CD4-positive, alpha-beta T cell treated with Interleukin-2 at 100 ng/mL for 4 hours (primary cell): ENCODE measurements at places on chromosomes 1 and 21.
A peak's percentile ranks its signal among the peaks of the same experiment; 100 is the strongest.

DNA sequence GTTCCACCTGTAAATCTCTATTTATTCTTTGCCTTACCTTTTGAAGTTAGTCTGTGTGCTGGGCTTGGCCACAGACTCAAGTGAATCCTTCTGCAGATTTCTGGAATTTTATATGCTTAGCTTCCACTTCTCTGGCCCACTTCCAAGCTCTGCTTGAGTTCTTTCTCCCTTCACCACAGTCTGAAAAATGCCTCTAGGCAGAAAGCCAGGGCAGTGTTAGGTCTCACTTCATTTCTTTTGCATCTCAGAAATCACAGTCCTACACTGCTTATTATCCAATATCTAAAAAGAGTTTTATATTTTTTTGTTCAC is 48.9 kb downstream of the INKA2 start:
- DNase-seq, result no peak

- no peak for DNase-seq
Observed at GRCh38 chr21:18443085-18443484, 39.5 kb upstream of the TMPRSS15 start.

DNA sequence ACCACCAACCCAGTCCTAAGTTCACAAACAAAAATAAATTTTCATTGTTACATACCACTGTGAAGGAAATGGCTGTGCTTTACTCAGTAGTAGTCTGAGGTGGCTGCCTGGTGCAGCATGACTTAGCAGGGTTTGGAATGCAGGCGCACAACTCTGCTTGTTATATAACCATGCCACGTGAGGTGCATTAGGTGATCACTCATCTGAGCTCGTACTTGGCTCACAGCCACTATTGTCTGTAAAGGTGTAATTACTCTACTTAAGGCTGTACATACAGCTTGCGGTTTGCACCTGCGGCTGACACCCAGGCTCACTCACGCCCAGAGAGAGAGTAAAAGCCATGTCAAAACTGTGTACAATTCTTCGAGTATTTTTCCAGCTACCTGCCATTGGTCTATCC is 599.4 kb downstream of the LTN1 start:
- no peak for DNase-seq

DNA sequence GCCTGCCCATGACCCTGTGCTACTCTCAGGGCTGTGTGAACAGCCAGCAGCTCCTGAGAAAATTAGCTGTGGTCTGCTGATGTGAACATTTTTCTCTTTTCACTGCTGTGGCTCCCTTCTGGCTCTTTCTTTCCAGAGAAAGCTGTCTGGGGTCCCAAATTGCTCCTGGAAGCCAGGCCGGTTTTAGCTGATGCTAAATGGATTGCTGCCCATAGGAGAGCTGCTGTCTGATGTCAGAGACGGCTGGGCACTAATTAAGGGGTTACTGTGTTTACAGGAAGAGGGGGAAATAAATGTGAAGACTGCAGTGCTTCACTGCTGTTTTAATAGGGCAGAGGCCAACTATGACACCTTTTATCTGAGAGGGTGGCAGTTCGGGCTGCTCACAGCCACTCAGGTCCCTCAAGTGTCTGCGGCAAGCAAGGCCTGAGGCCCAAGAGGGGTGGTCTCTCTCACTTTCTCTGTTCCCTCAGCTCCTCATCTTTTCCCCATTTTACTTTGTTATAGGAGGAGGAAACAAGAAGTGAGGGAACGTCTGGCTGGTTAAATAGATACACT is 106.0 kb upstream of the GNG12 start:
- no peak for DNase-seq

DNA sequence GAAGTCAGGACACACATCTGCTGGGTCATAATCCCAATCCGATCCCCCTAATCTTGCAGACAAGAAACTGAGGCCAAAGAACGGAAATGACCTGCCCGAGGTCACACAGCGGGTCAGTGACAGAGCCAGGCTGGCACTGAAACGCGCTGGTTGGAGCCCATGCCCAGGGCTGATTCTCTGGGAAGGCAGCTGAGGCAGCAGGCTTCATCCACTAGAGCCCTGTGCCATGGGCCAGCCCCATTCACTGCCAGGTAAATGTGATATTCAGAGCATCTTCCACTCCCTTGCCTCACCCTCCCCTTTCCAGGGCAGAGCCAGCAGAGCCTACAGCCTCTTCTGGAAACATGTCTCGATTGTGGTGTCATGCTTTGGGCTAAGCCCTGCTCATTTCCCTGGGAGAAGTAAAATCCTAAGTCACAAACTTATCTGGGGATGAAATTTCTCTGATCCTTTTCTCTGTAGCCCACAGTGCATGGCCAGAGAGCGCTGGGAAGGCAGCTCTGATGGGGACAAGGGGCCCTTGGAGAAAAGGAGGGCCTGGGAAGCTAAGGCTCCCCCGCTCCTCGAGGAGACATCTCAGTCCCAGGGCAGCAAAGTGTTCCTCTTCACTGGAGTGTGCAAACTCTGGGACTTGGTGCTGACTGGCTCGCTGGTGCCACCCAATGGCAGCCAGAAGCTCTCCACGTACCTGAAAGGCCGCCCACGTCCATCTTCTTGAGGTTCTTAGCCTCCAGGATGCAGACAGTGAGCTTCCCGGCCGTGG is 110.4 kb downstream of the SYT2 start:
- peak; percentile 4 for DNase-seq

DNA sequence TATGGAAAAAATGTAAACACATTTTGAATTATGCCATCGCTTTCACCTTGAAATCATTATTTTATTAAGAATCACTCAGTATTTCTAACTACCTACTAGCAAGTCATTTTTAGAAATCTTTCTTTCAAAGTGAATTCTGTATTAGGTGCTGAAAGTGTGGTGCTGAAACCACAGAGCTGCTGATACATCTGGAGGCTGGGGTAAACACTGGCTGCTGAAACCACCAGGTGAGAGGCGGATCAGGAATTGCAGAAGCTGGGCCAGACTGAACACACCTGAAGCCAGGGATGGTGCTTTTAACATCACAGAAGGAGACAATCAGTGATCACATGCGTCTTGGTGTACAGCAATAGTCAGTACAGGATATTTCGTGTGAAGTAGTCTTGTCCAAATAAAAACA is 42.2 kb upstream of the KCNE1 start:
- no peak for DNase-seq

DNA sequence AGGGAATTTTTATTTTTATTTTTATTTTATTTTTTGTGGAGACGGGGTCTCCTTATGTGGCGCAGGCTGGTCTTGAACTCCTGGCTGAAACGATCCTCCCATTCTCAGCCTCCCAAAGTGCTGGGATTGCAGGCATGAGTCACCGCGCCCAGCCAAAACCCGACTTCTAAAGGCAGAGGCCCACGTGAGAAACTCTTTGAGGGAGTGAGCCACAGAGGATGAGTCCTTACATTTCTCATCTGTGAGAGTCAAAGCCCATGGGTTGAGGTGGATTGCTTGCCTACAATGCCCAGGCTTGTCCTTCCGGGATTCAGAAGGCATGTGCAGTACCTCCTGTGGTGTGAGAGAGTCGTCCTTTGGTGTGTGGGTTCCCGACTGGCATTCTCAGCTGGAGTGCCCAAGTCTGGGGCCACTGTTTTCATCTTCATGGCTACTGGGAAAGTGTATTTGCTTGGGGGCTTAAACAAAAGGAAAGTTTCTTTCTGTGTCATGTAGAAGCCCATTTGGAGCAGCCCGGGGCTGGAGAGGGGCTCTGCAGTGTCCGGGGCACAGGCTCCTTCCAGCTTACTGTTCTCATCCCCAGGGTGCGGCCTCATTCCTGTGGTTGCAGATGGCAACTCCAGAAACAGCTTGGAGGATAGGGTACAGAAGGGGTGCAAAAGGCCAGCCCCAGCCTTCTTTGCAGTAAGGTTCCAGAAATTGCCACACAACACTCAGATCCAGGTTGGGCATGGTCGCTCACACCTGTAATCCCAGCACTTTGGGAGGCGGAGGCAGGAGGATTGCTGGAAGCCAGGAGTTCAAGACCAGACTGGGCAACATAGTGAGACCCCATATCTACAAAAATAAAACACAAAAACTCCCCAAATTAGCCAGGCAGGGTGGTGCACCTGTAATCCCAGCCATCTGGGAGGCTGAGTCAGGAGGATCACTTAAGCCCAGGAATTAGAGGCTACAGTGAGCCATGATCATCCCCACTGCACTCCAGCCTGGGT is 29.4 kb upstream of the CSF3R start:
- DNase-seq, result no peak

GRCh38 chr1:37682334-37682987 is 9.9 kb upstream of the CDCA8 start:
- DNase-seq, result peak; percentile 81

GRCh38 chr1:39854738-39855137 is 28.6 kb downstream of the TRIT1 start:
- DNase-seq, result no peak

- DNase-seq, result no peak
Observed at GRCh38 chr1:27147842-27148518, 6.9 kb downstream of the SLC9A1 start.

- DNase-seq, result no peak
Observed at GRCh38 chr1:184672013-184672726, 82.5 kb downstream of the EDEM3 start.

DNA sequence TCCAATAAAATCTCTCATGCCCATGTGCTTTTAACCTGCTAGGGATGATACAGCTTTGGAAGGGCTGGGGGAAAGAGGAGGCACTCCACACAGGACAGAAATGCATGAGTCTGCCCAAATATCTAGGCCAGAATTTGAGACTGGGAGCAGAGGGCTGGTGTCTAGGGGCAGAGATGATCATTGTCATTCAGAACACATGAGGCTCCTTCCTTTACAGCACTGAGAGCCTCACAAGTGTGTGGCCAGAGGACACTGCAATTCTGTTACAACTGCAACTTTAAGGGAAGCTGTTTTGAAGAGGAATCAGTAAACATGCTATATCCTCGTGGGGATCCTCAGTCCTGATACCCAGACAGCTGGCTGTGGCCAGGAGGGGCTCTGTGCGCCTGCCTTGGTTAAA is 541.3 kb downstream of the OMA1 start:
- DNase-seq, result no peak

GRCh38 chr1:233290396-233291034 is 5.0 kb downstream of the PCNX2 start:
- DNase-seq, result no peak

- no peak for DNase-seq
Observed at GRCh38 chr1:58883037-58883887, 99.4 kb upstream of the JUN start.

DNA sequence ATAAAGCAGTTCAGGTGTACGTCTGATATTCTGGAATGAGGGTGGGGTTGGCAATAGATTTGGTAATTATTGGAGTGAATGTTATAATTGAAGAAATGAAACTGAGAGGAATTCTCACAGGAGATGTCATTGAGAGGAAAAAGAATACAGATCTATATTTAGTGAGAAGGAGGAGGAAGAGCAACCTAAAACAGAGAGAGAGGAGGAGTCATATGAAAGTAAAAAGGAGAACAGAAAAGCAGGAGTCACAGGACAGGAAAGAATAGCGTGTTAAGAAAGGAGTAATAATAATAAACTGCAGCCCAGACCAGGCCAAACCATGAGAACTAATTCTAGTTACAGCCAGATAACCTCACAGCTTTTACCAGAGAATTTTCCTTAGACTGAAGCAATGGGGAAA is 62.7 kb upstream of the MROH9 start:
- DNase-seq, result no peak

- no peak for DNase-seq
Observed at GRCh38 chr1:68322096-68322495, 89.8 kb upstream of the WLS start.

- DNase-seq, result no peak
Observed at GRCh38 chr1:18470671-18471355, 9.9 kb upstream of the KLHDC7A start.

DNA sequence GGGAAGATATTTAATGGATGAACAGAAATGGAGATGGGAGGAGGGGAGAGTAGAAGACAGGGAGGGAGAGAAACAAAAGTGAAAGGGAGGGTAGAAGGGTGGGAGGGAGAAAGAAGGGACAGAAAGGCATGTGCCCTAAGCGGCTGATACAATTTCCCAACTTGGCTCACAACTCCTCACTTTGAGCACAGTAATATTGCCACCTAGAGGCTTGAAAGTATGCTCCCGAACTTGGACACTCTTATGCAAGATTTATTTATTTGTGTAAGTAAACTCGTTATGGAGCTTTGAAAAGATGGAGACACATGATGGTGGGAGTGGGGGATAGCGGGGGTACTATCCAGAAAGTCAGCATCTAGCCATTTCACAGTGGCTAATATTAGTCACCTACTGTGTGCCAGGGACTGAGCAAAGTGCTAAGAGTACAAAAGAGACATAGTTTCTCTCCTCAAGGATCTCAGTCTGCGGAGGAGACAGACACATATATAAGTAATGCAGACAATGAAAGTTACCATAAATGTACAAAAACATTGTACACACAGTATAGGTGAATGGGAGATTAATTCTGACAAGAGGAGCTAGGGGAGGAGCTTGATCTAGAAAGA is 189.7 kb downstream of the SEC16B start:
- no peak for DNase-seq

DNA sequence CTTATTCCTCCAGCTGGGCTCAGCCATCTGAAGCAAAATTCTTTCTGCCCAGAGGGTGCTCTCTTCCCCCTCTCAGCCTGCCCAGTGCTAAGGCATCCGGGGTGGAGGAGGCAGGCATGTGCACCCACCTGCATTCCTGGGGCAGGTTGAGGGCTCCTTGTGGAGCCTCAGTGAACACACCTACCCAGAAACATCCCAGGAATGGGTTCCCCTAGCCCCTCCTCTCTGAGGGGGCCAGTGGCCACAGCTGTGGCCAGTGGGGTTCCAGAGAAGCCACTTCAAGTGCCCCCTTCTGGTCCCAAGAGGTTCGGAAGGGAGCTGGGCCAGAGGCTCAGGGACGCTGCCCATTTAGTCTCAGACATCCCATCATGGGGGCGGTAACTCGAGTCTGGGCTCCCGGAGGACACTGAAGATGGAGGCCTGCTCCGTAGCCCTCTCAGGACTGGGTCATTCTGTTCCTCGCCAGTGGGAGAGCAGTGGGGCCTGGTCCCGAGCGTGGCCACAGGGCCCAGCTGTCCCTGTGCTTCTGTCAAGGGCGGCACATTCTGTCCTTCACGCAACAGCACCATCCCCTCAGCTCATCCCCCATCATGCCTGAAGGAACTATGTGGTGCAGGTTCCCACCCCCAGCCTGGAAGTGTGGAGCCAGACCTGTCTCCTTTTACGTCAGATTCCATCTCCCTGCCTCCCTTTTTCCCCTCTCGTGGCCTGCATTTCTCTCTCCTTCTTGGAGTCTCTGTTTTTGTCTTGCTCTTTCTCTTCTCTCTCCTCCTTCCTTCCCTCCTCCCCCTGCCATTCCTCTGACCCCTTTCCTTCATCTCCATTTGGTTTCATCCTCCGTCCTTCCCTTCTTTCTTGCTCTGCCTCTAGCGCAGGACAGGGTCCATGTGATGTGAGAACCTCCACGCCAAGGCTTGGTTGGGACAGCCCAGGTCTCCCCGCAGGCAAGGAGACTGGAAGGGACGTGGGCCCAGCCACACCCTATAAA is 49.6 kb upstream of the KDM4A start:
- DNase-seq, result no peak

- DNase-seq, result peak; percentile 85
Observed at GRCh38 chr1:26317612-26318337, at the start of gene CD52. Gene CD52, plus strand, starts transcription at chr1:26317958. Its CDS starts 60 bp downstream, at chr1:26318018.

DNA sequence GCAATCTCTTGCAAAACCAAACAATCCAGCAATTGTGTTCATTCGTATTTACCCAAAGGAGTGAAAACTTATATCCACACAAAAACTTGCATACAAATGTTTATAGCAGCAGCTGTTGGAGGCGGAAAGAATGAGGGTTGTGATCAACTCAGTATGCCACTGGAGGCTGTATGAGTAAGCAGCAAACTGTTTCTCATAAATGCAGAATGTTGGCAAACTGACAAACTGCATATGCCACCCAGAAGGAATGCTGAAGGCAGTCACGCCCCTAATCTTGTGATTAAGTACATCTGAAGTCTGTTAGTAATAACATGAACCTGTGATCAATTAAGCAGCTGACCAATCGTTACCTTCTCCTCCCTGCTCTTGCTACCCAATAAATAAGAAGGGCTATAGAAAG is 60.5 kb upstream of the CR2 start:
- DNase-seq, result no peak
